ENCODE measurements at places on chromosomes 2 and 18.

DNA sequence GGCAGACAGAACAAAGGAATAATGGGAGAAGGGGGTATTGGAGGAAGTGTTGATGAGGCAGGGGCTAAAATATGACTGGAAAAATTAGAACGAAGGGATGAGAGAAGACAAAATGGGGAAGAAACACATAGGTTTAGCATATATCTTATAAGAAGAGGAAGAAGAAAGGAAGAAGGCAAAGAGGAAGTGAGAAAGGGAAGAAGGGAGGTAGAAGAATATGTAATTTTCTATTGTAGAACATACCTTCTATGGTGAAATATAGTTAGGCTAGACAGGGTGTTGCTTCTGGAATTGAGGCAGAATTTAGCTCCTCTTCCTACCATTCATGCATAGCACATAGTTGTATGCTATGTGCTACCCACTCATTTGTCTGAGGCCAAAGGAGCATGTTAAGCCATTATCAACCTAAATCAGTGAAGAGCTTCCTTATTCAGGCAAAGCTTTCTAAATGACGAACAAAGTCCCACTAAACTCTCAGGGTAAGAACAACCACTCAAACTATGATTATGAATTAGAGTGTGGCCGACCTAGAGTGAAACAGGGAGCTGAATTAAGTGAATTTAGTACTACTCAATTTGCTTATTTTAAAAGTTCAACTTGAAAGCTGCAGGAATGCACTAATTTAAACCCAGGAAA lies 180.9 kb upstream of the GALNT5 start:
- DNase-seq = no peak

GRCh38 chr2:148102641-148103040 lies 81.8 kb downstream of the MBD5 start:
- no peak for DNase-seq

DNA sequence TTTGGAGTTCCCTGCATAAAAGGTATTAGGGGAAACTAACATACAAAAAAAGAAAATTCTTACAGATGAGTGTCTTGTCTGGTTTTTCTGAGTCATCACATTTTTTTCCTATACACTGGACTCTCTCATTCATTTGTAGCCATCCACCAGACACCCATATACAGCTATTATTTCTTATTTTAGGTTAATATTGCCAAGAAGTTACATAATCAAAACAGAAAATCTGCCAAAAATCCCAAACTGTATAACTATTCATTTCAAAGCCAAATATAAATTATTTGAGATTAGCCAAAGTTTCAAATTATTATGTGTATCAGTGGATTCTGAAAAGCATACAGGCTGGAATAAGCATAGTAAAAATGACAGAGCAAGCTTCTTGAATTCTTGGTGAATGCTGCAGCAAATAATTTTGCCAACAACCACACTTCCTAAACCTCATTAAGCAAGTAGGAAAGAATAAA lies 191.2 kb downstream of the NCKAP5 start:
- DNase-seq = no peak

- no peak for DNase-seq
Observed at GRCh38 chr18:39627936-39628335, 2062.3 kb upstream of the CELF4 start.

DNA sequence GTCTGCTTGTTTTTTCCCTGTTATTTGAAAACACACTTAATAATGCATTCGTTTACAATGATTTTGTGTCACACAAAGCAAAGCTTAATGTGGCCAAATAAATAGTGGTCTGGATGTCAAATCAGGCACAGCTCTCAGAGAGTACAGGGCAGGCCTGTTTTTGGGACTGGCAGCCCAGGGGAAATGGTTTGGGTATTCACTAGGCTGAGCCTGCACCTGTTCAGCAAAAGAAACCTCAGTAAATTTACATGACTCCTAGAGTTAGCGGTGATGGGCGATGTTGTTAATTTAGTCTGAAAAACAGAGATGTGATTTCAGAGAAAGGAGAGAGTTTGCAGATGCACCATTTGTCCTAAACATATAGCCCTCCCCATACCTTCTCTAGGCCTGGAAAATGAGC lies 197.1 kb downstream of the ALK start:
- no peak for DNase-seq

GRCh38 chr2:62783679-62784078 lies 78.2 kb downstream of the EHBP1 start:
- DNase-seq = no peak

DNA sequence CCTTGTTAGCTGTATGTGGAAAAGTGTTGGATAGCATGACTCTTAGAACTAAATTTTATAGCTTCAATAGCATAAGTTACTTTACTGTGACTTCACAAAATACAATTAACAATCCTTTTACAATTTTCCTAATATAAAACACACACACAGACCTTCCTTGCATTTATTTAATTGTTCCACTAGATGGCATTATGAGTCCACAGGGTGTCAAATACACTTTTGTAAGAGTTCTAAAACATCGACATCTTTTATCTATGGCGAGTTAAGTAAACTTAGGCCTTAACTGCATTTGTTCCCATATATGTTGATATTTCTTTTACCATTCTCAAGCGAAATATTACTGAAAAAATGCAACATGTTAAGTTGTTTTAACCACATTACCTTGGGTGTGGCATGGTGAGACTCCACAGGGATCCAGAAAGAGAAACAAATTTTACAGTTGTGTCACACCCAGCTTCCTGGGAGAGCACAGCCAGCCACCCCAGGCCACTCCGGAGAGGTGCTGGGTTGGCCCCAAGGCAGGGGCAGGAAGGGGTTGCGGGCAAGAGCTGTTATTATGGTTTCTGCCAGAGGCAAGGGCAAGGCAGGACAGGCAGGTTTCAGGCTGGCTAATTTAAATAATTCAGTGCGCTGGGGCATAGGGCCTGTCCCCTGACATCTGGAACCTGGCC lies 312.4 kb upstream of the MC4R start:
- peak; percentile 61 for DNase-seq

- no peak for DNase-seq
Observed at GRCh38 chr18:54100920-54101470, 123.5 kb downstream of the MBD2 start.

- no peak for DNase-seq
Observed at GRCh38 chr18:13611142-13611600, 115.2 kb downstream of the FAM210A start.

DNA sequence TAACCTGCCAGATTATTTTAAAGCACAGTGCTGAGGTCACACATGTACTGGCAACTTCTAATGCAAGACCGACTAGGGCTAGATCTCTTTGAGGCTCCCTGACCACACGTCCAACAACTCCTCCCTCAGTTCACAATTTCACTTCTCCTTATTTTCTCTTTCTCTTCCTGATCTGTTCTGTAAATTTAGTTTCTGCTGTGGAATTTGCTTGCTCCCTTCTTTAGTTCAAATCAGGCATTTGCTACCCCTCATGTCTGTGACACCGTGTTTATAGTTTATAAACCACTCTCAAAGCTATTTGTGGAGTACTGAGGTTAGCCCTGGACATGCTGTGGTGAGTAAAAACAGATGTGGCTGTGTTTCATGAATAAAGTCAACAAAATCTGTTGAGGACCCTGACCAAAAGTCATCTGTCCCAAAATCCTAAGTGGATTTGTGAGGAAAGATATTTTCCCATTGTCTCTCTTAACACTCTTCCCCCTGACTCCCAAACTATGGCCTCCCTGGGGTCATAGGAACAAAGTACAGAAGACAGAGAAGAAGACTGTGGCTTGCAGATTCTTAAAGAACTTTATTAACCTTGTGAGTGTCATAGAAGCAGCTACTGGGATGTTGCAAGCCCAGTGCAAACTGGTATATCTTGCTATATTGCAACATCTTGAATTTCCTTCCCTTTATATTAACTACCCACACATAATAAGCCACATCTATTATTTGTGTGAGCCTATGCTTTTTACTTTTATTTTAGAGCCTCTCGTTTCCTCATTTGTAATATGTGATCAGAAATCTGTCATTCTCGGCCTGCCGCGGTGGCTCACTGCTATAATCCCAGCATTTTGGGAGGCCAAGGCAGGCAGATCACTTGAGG lies 3.5 kb upstream of the NAGK start:
- no peak for DNase-seq

DNA sequence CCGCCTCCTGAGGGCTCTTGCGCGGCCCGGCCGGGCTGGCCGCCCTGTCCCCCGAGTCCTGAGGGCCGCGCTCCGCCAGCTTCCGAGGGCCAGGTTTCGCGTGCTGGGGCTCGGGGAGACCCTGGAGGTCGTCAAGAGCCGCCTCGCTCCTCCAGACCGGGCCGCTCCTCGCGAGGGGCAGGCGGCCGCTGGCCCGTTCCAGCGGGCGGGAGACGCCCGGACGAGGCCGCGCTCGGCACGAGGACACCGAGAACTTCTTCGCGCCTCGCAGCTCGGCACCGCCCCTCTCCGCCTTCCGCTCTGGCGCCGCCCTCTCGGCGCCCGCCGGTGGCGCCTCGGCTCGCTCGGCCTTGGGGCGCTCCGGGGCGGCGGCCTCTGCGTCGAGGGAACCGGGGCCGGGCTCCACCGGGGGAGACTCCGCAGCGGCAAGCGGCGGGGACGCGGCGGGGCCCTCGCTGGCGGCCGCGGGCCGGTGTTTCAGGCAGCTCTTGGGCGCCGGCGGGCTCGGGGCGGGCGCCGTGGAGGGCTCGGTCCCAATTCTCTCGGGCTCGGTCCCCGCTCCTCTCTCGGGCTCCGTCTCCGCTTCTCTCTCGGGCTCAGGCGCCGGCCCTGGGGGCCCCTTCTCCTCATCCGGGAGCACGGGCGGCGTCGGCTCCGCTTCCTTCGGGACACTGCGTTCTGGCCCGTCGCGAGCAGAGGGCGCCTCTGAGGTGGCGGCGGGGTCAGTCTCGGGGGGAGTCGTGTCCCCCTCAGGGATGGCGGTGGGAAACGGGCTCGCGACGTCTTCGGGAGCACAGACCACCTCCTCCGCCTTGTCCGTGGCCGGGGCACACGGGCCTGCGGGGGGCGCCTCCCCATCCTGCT lies 91.6 kb upstream of the MGAT4A start:
- DNase-seq = no peak

DNA sequence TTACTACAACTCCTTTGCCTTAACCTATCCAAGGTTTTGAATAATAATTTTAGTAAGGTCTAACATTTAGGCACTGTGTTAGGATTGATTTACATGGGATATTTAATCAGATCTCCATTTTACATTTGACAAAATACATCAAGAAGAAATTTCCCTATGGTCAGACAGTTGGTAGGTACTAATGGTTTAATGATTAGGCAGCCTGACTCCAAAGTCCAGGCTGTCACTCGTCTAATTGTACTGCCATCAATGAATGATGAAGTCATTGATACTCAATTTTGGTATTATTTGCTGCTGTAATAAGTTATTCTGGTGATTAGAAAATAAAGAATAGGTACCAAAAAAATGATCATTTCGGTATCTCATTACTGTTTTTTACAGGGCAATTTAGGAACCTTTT lies 14.1 kb downstream of the BBS5 start:
- no peak for DNase-seq

GRCh38 chr2:32386739-32387138 lies 29.9 kb downstream of the BIRC6 start:
- no peak for DNase-seq

DNA sequence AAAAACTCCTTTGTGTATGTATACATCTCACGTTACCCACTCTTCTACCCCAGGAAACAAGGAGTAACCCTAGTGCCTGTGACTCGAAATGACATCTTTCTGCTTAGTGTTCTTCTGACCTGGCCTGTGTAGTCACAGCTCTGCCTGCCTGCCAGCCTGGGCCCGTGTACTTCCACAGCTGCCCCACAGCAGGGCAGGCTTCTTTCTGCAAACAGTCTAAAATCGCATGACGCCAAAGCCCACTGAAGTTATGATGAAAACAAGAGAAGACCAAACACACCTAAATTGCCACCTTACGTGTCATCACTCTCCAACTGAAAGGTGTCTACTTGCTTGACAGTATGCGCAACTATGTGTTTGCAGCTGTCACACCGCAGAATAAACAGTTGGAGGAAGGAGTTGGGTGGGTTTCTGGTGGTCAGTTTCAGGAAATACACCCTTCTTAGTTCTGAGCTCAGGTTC lies 1.5 kb downstream of the GAREM1 start:
- DNase-seq = peak; percentile 41

GRCh38 chr2:217788669-217789002 lies 214.2 kb downstream of the TNS1 start:
- no peak for DNase-seq

GRCh38 chr2:149062531-149062930 lies 24.0 kb downstream of the LYPD6B start:
- DNase-seq = no peak

DNA sequence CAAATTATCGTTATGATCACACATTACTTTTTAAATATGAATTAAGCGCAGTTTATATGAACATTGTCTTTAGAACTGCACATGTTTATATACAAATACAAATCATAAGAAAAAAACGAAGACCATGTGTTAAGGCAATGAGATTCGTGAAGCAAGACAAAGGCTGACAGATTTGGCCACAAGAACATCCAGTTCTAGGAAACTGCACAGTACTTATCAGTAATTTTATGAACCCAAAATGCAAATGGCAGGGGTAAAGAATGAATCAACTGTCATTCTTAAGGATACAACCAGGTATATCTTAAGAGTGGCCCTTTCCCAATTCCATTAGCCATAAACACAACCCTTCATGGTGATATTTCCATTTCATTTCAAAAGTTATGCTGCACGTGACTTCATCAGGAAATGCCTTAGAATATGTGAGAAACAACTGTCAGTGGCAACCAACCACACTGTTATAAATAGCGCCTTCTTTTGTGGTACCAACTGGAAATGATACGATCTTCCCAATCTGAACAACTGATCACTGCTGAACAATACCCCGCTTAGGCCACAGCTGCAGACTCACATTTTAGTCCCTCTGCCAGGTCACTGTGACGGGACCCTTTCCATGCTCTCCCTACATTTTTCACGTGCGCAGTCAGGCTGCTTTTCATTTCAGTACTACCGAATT lies 144.9 kb downstream of the L3MBTL4 start:
- DNase-seq = no peak

DNA sequence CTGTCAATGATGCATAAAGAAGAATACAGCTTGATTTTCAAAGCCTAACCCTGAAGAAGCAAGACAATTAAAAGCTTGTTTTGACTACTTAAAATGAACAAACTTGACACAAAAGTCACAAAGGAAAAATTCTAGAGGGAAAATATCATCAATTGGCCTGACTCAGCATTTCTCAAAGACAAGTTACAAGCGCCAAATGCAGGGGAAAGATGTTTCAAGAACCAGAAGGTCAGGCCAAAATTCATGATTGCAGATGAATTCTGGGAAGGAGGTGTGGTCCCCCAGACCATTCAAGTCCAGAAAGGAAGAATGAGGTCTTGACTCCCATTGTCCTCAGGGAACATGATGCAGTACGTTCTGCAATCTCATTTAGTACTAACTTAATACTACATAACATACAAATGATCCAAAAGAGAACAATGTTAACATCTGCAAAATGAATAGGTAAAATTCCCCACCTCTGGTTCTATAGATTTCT lies 64.5 kb downstream of the FAM210A start:
- no peak for DNase-seq

- no peak for DNase-seq
Observed at GRCh38 chr18:55421308-55421614, 166.7 kb downstream of the TCF4 start.

DNA sequence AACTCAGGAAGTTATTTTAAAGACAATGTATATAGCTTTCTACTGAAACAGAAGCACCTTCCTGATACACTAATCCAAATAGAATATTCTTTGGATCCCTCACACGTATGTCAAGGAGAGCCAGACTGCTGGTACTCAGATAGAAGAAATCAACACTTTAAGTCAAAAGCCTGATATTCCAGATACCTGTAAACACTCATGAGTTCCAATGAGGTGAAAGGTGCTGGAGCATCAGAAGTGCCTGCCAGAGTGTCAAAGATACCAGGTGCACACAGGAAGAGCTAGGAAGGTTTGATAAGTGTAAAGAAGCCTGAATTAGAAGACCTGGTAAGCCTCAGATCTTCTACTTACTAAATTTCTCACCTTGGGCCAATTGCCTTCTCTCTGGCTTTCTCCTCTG lies 226.3 kb upstream of the SP5 start:
- no peak for DNase-seq
